Stimulated activated naive CD8-positive, alpha-beta T cell treated with anti-CD3 and anti-CD28 coated beads, Interleukin-15, amount 100 ng/mL, for 72 hours (primary cell): ENCODE measurements at places on chromosomes 3 and 15.
A peak's percentile ranks its signal among the peaks of the same experiment; 100 is the strongest.

DNA sequence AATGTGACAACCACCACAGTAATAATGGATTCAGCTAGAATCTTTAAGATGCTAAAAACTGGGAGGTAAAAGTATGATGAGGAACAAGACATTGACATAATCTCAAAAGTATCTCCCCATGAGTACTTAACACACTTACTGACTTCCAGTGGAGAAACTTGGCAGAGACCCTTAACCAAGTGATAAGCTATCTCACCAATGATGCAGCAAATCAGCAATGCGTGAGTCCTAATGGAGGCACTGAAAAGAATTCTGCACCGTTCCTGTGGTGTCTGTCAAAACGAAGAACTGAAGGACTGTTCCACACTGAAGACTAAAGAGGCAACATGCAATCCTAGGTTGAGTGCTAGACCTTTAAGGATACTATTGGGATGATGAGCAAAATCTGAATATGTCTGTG is 67.9 kb upstream of the OCA2 start:
- DNase-seq: no peak

GRCh38 chr3:197496746-197497125 is 59.0 kb downstream of the BDH1 start:
- no peak for DNase-seq

DNA sequence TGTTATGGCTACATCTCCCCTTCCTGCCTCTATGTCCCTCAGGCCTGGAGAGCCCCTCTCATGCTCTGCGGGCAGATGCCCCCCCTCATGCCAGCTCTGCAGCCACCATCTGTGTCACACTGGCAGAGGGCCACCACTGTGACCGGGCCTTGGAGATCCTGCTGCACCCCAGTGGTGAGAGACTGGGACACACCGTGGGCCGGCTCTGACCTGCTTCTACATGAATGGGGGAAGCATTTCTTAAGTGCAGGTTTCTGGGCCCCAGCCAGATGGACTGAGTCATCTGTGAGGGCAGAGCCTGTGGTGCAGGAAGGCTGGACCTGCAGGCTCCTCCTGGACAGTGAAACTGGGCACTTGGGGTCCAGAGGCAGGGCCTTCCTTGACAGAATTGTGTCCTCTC is 4.8 kb downstream of the VWA5B2 start:
- no peak for DNase-seq

GRCh38 chr3:35524856-35525255 is 114.5 kb upstream of the ARPP21 start:
- DNase-seq: no peak

GRCh38 chr3:160403028-160403545 is 3.6 kb downstream of the SMC4 start:
- no peak for DNase-seq

GRCh38 chr15:79950247-79950646 is 20.7 kb downstream of the BCL2A1 start:
- no peak for DNase-seq

DNA sequence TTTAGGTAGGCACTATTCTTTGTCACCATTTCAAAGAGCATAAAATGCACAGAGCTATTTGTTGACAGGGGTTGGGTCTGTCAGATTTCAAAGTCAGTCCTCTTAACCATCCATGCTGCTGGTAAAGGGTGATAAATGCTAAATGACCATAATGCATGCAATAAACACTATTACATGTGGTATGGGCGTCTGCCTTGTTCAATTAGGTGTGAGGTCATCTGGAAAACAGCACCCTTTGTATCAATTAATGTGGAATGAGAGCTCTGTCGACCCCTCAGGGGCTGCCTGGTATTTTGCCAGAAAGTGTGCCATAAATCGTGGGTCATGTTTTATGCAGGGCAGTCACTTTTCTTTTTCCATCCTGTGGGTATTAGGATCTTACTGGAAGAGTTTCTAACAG is 235.6 kb downstream of the SV2B start:
- no peak for DNase-seq

DNA sequence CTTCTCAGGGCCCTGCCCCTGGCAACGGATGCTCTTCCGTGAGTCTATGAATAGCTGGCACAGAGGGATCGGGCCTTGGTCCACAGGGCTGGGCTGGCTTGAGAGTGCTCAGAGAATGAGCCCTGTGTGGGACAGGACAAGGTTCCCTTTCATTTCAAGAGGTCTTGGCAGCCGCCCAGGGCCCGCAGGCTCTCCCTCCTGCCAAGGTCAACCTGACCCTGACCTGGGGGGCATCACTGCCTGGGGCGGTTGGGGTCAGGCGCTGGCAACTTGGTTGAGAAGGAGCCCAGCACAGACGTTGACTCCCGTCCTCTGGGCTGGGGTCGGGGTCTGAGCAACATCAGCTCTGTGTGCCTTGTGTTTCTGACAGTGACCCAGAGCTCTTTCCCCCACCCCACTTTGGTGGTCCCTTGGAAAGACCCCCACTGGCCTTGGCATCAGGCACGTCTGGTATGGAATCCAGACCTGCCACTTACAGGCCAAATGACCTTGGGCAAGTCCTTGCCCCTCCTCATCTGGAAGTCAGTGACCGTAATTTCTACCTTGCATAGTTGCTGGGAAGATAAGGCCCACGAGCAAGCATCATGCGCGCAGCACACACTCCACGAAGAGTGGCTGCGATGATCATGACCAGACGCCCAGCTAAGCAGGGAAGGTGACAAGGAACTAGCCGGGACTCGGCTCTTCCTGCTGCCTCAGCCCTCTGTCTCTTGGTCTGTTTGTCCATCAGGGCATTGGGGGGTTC is 36.4 kb downstream of the EPHB3 start:
- DNase-seq: no peak

- DNase-seq: no peak
Observed at GRCh38 chr3:78741066-78741645, 1026.6 kb downstream of the ROBO1 start.

DNA sequence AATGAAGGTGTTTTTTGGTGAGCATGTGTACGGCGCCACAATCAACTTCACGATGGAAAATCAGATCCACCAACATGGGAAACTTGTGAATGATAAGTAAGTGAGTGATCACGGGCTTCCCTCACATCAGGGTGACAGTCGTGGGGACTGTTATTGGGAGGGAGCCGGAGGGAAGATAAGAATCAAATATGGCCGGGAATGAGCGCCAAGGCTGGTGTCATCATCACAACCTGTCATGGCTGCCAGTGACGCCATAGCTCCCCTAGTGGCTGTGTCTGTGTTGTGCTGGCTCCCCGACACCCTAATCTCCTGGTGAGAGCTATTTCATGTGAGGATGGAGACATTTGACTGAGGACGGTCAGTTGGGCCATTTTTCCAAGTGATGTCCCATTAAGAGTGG is 168.5 kb downstream of the SV2B start:
- no peak for DNase-seq

DNA sequence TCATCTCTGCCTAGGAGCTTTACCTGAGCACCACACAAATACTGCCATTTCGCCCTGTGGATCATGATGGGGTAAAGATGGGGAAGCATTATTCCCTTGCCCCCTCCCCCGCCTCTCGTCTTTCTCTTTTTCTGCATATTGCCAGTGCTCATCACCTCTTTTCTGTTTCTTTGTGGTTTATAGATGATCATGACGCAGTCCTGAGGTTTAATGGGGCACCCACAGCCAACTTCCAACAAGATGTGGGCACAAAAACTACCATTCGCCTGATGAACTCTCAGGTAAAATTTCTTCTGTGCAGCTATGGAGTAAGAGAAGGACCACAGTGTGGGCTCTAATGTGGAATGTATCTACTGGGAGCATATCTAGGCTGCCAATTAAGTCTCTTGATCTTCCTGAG is 88.2 kb downstream of the RPL39L start:
- peak; percentile 43 for DNase-seq

- DNase-seq: no peak
Observed at GRCh38 chr15:41544650-41545015, 576 bp upstream of the RPAP1 start.

DNA sequence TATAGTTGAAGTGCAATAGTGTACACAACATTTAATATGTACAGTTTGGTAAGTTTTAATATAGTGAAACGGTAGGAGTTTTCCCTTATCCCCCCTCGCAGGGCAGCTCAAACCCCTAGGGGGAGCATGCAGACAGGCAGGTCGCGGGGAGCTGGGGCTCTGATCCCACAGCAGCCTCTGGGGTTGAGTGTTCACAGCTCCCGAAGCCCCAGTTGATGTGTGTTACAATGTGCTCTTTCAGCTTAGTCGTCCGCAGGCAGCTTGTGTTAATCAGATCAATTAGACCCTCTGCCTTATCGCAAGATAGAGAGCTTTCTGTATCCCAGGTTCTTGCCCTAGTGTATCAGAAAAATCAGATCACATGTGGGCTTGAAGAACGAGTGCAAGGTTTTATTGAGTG is 143.1 kb upstream of the CHRNA7 start:
- DNase-seq: no peak

DNA sequence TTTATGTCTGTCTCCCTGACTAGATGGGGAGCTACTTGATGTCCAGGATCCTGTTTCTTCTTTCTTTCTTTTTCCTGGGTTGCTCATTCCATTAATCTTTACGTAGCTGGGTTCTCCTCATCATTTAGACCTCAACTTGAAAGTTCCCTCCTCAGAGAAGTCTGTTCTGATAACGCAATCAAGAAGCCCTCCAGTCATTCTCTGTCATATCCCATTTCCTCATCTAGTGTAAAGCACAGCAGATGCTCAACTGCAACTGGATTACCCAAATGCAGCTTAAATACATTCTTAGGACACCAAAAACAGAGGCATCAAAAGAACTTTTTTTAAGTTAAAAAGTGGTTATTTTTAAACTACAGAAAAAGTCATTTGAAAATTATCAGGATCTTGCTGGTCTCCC is 51.7 kb upstream of the ST3GAL6 start:
- no peak for DNase-seq

DNA sequence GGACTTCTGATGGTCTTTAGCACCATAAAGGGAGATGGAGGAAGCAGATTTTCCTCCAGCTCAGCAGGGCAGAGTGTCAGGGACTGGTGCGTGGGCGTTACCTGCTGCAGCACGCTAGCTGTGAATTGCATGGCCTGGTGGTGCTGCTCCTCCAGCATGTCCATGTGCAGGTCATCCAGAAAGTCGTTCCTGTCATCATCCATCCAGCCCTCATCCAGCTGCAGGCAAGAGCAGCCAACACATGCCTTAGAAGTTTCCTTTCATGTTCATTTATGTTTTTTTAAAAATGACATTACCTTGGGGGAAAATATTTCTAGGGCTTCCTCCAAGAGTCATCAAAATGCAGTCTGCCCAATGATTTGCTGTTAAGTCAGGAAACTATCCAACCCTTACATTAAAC is 239.2 kb downstream of the PDZRN3 start:
- DNase-seq: no peak

GRCh38 chr15:35665896-35666536 is 120.1 kb upstream of the DPH6 start:
- no peak for DNase-seq

- DNase-seq: no peak
Observed at GRCh38 chr15:32106401-32107381, 76.4 kb downstream of the CHRNA7 start.

GRCh38 chr15:29090617-29091466 is 178.8 kb downstream of the NSMCE3 start:
- DNase-seq: peak; percentile 57

DNA sequence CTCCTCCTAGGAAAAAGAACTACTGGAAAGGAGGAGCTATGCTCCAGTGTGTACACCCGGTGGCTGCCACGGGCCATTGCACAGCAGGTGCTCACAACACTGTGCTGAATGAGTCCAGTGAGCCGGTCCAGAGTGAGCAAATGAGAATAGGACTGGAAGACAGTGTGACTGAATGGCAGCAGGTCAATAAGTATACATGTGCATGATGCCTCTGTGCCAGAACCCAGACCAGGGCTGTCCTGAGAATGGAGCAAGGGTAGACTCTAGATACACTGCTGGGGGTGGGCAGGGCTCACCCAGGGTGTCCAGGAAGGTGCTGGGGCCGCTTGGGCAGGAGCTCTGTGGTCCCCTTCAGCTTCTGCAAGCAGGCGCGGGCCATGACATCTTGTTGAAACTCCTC is 8.3 kb downstream of the POLG start:
- no peak for DNase-seq

DNA sequence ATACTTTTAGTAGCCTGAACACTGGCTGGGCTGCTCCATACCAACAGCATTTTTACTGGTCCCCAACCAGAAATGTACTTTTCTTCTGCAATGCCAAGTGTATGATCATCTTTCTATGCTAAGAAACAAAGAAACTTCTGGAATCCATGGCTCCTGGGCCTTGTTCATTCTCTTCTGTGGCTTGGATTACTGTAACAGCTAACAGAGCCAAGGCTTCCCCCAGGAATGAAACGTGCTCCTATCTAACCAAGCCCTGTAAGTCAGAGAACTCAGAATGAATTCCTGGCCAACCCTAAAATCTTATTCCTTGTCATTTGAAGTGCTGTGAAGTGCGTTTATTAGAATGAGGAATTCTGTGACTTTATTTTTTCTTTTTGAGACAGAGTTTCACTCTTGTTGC is 102.9 kb upstream of the RAD18 start:
- no peak for DNase-seq

GRCh38 chr15:64865998-64866520 is 24.3 kb downstream of the PLEKHO2 start:
- no peak for DNase-seq

DNA sequence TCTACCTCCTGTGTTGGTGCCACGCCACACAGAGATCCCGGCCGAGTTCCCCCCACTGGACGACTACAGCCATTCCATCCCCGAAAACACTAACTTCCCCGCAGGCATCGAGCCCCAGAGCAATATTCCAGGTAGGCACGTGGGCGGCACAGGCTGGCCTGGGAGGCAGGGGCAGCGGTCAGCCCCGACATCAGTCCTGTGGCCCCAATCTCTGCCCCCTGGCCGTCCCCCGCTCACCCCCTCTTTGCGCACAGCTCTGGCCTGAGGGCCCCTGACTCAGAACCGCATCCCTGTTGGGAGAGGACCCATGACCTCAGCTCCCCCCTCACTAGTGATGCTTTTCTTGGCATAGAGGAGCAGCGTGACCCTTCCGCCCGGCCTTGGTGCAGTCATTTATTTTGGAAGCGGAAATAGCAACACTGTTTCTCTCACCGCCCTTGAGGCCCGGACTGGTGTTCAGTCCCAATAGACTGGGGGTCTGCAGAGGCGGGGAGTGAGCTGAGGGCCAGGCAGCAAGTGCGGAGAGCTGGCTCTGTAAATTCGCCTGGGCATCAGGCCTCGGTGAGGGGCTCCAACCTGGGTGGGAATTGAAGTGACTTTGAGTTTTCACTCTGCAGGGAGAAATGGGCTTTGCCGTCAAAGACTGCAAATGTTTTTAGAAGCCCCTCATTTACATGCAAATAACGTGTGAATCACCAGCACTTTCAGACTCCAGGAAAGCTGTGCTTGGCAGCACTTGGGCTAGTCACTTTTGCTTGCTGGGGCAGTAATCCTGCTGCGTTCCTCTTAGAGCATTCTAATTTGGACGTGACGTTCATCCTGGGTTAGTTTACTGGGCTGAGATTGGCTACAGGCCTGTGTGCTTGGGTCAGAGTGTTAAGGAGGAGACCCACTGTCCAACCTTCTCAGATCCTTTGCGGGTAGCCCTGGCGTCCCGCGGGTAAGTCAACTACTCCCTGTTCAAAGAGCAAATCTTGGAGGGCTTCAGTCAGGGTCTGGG is 88.9 kb downstream of the AAGAB start:
- no peak for DNase-seq

GRCh38 chr15:75663931-75664421 is 16.3 kb downstream of the SNX33 start:
- DNase-seq: no peak
